ENCODE measurements at places on chromosomes 13 and 19.

- no peak for DNase-seq
Measured at GRCh38 chr13:58085819-58086218, 454.3 kb downstream of the PCDH17 start.

DNA sequence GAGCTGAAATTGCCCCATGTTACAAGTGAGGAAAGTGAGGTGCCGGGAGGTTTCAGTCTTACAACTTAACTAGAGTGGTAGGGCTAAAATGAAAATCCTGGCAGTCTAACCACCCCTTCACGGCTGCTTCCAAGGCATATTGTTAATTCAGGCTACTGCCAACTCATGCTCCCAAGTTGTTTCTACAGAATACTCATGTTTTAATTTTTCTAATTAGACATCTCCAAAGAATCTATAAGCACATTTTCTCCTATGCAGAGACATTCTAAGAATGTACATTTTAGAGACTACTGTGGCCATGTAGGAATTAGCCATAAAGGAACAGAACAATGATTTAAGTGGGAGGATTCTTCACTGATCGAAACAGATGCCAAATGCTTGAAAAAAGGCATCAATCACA is 7.0 kb upstream of the TSC22D1 start:
- DNase-seq = peak; percentile 59

DNA sequence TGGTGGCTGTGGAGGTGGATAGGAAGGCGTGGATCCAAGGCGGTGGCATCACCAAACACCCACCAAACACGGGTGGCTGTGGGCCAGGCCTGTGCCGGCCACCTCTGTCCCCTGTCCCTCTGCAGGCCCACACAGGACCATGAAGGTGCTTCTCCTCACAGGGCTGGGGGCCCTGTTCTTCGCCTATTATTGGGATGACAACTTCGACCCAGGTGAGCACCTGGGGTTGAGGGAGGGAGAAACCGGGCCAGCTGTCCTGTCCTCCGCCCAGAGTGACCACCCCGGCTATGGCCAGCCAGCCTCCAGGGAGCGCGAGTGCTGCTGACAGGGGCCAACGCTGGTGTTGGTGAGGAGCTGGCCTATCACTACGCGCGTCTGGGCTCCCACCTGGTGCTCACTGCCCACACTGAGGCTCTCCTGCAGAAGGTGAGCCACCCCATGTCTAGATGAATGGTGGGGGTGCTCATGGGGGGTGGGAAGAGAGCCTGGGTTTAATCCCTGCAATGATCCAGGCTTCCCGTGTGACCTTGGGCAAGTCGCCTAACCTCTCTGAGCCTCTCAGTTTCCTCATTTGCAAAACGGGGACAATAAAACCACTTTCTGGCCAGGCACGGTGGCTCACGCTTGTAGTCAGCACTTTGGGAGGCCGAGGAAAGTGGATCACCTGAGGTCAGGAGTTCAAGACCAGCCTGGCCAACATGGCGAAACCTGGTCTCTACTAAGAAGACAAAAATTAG is 4.0 kb downstream of the HSD11B1L start:
- no peak for DNase-seq

GRCh38 chr13:47287291-47287751 is 390.5 kb upstream of the HTR2A start:
- peak; percentile 60 for DNase-seq

GRCh38 chr13:52002361-52002760 is 8.9 kb downstream of the ATP7B start:
- no peak for DNase-seq

DNA sequence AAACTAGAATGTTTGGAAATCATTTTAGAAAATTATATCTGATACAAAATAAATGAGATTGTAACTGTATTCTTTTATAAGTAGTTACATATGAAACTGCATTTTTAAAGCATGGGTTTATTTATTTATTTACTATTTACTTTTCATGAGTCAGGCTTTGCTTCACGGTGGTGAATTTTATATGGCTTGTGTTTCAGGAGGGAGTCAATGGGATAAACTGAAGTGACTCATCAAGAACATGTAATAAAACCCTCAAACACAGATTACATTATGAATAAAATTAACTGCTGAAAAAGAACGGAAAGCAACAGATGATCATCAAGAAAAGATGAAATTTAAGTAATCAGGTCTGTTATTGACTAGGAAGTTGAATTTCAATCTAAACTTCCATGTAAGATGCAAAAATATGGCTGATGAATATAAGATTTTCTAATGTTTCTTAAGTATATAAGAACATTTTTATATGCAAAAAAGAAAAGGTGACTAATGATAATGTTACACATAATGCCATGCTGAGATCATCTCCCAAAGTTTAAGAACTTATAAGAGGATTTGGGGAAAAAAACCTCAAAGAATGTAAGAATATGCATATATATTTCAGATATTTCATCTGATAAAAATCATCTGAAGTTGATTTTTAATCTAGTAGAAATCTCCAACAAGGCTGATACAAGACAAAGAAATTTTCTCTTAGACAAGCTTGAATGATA is 383.6 kb downstream of the SLITRK1 start:
- DNase-seq = no peak

- DNase-seq = no peak
Measured at GRCh38 chr13:46334035-46334822, 52.8 kb downstream of the RUBCNL start.

GRCh38 chr13:97359181-97360057 is 74.5 kb upstream of the RAP2A start:
- DNase-seq = peak; percentile 44

- DNase-seq = no peak
Measured at GRCh38 chr19:3338541-3339181, 27.7 kb upstream of the NFIC start.

GRCh38 chr13:89052699-89053098 is 1381.5 kb downstream of the SLITRK5 start:
- DNase-seq = no peak

GRCh38 chr13:50993934-50994333 is 84.3 kb downstream of the RNASEH2B start:
- DNase-seq = peak; percentile 29

DNA sequence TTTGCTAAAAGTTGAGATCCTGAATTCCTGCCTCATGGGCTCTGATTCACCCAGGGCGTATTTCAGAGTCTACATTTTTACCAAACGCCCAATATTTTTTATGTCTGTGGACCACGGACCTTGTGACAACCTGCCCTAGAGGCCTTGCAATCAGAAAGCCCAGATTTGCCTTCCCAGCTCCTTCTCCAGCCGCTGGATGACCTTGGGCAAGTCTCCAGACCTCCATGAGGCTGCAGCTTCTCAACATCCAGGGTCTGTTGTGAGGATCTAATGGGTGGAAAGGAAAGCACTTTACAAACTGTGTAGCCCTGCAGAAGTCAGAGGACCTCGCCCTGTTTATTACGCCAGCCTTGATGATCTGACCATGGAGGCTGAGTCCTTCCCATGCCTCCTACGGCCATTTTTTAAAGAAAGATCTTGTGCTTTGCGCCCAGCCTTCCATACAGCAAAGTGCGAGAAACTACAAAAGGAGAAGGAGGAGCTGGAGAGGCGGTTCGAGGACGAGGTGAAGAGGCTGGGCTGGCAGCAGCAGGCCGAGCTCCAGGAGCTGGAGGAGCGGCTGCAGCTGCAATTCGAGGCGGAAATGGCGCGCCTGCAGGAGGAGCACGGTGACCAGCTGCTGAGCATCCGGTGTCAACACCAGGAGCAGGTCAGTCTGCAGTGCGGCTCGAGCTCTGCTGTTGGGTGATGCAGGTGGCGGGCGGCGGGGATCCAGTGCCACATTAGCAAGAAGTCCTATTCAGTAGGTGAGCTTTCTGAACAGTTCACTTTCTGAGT is 115.6 kb downstream of the SLC7A1 start:
- no peak for DNase-seq

GRCh38 chr13:40565282-40566148 is 100.9 kb downstream of the FOXO1 start:
- no peak for DNase-seq

DNA sequence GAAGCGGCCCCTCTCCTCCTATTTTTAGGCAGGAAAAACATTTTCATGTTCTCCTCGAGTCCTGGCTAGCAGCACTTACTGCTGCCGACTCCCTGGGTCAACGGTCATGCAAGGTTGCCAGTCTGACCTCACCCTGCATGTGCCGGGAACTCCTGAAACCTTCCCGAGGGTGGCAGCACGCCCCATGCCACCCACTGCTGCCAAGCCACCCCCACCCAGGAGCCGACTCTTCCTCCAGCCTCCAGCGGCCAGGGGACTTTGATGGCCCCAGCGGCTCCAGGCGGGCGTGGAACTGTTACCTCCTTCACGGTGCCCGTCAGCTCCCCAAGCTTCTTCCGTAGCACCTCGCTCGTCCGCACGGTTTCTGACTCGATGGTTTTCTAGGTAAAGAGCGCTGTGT is 8.7 kb downstream of the TIMM44 start:
- DNase-seq = no peak

DNA sequence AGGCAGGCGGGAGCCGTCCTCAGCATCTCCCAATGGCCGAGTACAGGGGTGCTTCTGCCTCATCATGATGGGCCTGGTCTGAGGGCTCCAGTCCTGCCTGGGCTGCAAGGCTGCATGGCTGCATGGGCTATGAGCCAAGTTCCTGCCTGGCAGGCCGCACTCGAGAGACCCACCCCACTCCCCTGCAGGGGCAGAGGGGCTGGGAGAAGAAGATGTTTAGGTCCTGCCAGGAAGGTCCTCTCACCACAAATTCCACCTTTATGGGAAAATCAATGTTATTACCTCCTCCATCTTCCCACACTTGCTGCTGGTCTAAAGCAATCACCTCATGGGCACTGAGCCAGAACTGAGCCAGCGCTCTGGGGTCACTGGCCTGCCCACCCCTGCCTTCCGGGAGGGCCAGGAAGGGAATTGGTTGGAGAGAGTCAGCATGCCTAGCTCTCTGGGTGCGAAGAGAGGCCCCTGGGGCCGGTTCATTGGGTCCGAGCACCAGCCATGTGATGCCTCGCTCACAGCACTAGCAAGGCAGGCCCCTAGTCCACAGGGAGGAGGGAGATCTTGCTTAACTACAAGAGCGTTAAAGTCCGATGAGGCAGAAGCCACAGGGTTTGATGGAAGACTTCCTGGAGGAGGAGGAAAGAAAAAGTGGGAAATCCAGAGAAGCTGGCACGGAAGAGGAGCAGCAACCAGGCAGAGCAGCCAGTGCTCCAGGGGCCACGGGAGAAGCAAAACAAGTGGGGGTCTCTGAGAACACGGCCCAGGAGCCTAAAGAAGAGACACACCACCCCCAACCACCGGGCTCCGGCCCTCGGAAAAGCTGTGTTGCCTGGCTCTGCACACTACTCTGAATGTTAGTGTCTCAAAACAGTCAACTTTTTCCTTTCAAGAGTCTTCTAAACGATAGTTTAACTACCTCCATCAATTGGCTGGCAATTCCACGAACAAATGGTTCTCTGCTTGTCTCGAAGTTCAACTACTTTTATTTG is 63.1 kb downstream of the CEBPG start:
- DNase-seq = no peak

- DNase-seq = no peak
Measured at GRCh38 chr13:94657167-94657566, 55.2 kb downstream of the SOX21 start.

- DNase-seq = no peak
Measured at GRCh38 chr19:21750586-21751128, 16.7 kb downstream of the ZNF100 start.

DNA sequence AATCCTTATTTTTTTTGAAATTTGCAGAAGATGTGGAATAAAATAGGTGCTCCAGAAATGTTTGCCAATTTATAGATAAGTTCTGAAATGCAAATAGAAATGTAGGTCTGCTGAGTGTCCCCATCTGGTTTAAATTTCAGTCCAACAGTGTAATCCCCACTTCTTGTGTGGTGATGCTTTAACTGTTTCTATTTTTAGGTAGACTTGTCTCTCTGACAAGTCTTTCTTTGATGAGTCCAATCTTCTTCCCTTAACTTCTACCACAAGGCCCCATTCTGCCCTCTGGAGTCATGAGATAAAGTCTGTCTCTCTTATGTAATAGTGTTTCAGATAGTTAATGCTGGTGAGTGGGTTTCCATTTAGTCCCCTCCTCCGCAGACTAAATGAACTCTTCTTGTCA is 390.4 kb downstream of the RFC3 start:
- DNase-seq = peak; percentile 65

DNA sequence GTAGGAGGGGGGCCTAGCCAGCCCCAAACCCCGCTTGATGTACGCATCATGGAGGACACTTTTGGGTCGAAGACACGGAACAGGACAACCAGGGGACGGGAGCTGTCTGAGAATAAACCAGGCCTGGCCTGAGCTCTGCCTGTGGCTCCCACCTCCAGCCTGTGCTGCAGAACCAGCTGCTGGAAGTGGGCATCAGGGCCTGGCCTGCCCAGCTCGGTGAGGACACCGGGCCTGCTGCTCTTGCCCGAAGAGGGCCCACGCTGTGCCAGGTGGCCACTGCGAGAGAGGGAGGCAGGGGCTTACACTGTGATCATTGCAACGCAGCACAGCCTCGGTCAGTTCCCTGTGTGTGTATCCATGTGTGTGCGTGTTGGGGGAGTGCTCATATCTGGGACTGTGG is 34.6 kb downstream of the CEBPG start:
- no peak for DNase-seq

GRCh38 chr13:112132142-112132541 is 65.2 kb downstream of the SOX1 start:
- DNase-seq = no peak
